ENCODE measurements at places on chromosomes 12 and 14.

DNA sequence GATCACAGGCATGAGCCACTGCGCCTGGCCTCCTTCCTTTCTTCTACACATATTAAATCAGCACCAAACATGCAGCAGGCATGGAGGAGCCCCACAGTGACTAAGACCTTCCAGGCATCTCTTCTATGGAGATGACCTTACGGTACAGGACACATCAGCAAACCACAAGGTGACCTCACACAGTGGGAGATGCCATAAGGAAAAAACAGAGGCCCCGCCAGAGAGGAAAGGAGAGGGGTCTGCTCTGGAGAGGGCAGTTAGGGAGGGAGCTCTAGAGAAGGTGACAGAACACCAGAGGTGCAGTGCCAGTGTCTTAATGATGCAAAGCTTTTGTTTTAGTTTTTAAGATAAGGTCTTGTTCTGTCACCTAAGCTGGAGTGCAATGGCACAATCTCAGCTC is 81.1 kb upstream of the ESRRB start:
- no peak for DNase-seq

DNA sequence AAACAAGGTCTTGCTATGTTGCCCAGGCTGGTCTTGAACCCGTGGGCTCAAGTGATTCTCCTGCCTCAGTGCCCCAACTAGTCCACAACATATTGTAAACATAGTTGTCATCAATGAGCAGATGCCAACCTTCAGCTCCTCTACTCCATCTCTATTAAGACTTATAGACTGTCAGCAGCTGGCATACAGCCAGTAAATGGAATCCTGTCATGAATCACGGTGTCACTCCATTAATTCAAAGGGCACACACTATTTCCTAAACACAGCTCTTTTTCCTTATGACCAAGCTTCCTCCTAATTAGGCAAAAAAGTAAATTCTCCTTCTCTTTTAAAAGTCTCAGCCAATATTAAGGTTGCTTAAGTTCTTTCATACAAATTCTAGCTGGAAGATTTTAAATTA is 111.2 kb downstream of the ITPR2 start:
- no peak for DNase-seq

- no peak for DNase-seq
Observed at GRCh38 chr12:50101663-50102062, 2.1 kb upstream of the GPD1 start.

DNA sequence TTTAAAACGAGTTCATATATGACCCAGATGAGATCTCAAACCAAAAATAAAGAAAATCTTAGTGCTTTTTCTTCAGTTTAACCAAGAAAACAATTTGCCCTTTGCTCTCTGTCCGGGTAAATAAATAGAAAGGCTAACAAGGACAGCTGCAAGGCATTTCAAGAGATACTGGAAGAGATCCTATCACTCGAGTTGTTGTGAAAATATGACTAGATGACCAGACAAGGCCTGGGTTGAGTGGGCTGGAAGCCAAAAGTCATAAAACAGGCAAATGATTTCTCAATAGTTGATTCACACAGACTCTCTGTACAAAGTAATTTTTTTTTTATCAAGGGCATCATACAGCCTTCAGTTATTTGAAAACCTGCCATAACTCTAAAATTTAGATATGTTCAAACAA is 55.9 kb upstream of the AVPR1A start:
- no peak for DNase-seq

- DNase-seq = no peak
Observed at GRCh38 chr12:91074851-91075250, 17.0 kb upstream of the KERA start.

DNA sequence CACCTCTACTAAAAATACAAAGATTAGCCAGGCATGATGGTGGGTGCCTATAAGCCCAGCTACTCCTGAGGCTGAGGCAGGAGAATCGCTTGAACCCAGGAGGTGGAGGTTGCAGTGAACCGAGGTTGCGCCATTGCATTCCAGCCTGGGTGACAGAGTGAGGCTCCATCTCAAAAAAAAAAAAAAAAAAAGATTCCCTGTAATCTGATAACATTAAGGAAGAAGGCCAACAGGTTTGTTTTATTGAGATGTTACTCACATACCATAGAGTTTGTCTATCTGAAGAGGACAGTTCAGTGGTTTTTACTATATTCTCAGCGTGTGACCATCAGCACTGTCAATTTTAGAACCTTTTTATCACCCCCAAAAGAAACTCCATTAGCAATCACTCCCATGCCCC is 37.5 kb downstream of the TSPAN9 start:
- DNase-seq = no peak

DNA sequence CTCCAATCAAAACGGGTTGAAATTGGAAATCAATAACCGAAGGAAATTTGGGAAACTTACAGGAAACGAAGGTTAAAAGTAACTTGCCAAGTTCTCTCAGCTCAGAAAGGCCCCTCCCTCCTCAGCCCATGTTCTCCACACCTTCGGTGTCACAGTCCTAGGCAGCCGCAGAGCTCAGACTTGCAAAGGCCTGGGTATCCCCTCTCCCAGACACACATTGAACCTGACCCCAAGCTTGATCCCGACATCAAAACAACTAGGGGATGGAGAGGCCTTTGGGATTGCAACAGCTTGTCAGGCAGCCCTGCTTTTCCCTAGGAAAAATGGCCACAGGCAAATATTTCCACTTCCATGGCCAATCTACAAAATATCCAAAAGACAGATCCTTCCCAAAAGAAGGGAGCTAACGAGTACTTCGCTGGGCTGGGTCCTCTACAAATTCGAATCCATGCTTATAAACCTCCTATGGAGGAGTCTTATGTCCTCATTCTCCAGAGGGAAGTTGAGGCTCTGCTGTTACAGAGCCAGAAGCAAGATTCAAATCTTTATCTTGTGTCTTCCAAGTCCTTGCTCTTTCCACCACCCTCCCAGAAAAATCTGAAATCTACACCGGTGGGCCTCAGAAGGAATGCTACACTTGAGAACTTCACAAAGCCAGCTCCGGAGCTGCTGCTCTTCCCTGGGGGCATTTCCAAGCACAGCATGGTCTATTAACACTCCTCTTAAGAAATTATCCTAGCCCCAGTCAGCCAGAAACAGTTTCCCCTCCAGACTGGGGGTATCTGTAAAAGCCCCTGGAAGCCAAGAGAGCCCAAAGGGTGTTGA is 35.7 kb upstream of the PNMA1 start:
- DNase-seq = no peak

Measured in smooth muscle cell of the brain vasculature (primary cell).